Astrocyte (in vitro differentiated cells and primary cell): ENCODE measurements at places on chromosomes 4 and X.

GRCh38 chr4:138021139-138021830, 220.9 kb downstream of the SLC7A11 start:
- DNase-seq = no peak

GRCh38 chrX:17075004-17075403, 128.5 kb downstream of the REPS2 start:
- DNase-seq = no peak

- no peak for DNase-seq
These were observed 175.8 kb downstream of the CCNG2 start for GRCh38 chr4:77332696-77333270.

GRCh38 chr4:182189103-182189878, 53.9 kb upstream of the TENM3 start:
- DNase-seq = peak; percentile 100

- no peak for DNase-seq
These were observed 249.3 kb upstream of the GATB start for GRCh38 chr4:152009983-152010709.
